ENCODE measurements at places on chromosomes 2 and 18. TPM values are rescaled to one million over a fixed set of nuclear protein-coding genes. Genes with fewer than 3 reads are reported as not detected.

DNA sequence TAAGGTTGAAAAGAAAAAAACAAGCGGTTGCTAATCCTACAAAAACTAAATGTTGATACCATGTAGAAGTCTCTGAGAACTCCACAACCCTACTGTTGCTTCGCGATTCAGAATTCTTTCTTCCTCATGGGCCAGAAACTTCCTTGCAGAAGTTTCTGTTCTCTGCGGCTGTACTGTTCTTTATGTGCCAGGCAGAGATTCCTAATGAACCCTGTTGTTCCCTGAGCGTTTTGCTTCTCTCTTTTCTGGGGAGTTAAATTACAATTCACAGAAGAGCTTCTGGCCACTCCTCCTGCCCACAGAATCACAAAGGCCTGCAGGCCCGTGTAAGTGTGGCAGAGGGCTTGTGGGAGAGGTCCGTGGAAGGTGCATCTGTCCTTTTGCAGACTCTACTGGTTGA lies 1.8 kb upstream of the THNSL2 start:
- no peak for DNase-seq

GRCh38 chr2:155708071-155708470 lies 624.5 kb downstream of the NR4A2 start:
- no peak for DNase-seq

DNA sequence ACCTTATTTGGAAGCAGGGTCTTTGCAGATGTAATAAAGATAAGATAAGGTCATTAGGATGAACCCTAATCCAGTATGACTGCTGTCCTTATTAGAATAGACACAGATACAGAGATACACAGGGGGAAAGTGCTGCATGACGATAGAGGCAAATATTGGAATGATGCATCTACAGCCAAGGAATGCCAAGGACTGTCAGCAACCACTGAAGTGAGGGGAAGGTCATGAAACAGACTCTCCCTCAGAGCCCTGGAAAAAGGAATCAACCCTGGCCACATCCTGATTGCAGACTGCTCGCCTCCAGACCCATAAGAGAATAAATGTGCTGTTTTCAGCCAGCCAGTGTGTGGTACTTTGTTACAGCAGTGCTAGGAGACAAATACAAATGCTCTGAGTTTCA lies 14.8 kb downstream of the TMEM237 start:
- no peak for DNase-seq

GRCh38 chr2:64852771-64853241 lies 136.4 kb upstream of the SLC1A4 start:
- no peak for DNase-seq

DNA sequence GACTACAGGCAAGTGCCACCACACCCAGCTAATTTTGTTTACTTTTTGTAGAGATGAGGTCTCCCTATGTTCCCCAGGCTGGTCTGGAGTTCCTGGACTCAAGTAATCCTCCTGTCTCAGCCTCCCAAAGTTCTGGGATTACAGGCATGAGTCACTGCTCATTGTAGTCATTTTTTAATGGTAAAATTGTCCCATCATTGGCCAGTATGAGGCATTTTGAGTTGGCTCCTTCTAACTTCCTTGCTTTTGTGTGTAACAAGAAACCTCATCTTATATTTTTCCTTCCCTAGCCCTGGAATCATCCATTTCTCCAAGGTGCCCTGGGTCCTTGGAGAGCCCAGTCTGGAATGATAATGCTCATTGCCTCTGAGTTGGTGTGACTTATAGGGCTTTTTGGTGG lies 148.5 kb downstream of the INHBB start:
- DNase-seq = no peak

GRCh38 chr2:4455486-4456155 lies 752.2 kb downstream of the DCDC2C start:
- no peak for DNase-seq

DNA sequence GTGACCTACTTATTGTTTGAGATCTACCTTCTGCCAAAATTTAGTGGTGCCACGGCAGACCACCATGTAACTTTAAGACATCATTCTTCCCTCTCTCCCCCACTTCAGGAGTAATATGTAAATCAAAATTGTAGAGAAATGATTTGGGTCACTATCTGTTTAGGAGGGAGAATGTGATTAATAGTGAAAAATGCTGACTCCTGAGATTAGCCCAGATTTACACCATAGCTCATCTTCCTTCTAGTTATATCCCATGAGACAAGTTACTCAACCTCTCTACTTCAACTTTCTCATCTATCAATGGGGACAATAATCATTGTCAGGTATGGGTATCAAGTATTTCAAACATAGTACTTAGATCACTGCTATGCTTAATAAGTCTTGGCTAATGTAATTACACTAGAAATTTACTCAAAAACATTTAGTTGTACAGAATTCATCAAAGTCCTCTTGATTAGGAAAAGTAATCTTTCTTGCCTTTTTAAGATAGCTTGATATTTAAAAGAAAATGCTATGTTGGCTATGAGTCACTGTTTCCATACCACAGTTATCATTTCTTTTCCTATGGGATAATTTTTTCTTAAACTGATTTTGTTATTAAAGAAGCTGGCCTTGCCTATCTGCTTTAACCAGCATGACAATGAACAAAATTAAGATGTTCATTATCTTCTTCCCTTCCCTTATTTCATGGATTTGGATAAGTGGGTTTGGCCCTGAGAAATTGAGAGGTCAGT lies 1038.9 kb upstream of the ZEB2 start:
- DNase-seq = no peak

DNA sequence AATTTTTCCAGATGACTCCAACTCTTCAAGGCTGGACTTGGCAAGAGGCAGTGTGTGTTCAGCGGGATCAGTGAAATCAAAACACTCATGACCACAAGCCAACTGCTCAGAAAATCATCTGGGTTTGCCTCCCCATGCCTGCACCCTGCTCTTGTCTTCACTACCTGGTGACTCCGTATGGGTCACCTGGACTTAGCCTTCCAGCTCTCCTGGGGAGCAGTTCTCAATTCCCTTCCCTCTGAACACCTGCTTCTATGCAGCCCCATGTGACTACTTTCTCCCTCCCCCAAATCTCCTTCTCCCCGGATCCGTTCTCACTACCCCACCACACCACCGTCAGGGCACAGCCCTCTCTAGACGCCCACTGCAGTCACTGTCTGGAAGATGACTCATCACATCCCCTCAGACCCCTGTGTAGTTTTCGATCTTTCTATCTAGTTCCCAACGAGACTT lies 130.2 kb upstream of the ID2 start:
- DNase-seq = no peak

DNA sequence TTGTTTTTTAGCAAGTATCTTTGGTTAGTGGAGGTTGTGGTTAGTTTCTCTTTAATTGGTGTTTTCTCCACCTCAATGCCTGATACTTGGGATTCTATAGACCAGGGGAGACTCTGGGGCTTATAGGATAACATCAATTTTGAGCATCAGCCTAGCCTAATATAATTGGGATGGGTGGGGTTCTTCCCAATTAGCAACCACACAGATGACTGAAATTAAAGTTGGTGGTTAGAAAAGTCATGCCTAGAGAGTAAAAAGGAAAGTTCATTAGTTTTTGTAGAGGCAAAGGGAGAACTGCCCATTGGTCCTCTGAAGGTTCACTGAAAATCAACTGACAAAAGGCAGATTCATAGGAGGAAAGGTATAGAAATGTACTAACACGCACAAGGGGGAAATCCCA lies 843.3 kb downstream of the TSN start:
- no peak for DNase-seq

The C2orf15 gene
- 0.86 TPM for total RNA-seq

The PLCL1 gene
- 10.5 TPM for total RNA-seq

The PRSS56 gene
- not detected for total RNA-seq

The KCNG2 gene
- not detected for total RNA-seq

The MARS2 gene
- total RNA-seq = 7.7 TPM

The DCC gene
- not detected for total RNA-seq

Measured in ovary (tissue), 10 donors.